ENCODE measurements at places on chromosomes 7 and 10. TPM values are rescaled to one million over a fixed set of nuclear protein-coding genes. Genes with fewer than 3 reads are reported as not detected.

DNA sequence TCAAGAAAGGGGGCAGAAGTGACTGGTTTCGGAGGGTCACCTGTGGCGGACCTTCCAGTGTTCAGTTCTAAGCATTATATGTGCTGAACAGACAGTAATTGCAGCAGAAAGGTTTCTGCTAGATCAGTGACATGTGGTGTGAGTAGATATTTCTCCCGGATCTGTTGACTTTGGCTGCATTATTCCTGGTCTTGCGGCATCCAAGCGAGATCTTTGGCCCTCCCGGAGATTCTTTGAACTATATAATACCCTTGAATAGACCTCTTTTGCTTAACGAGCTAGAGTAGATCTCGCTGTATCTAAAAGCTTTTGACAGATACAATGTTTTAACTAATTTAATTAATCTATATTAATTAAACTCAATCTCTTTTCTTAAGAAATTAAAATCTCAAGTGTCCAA is 99.8 kb downstream of the PTN start:
- H3K4me1 ChIP-seq, result no peaks in the 10 kb centered on the region
- H3K4me3 ChIP-seq, result no peak overlapping the region
- no peak overlapping the region for H3K27ac ChIP-seq
- DNase-seq, result no peak
- H3K27me3 ChIP-seq, result no peaks in the 10 kb centered on the region

- peaks cover 7% of the 10 kb centered on the region for H3K4me1 ChIP-seq
- no peak overlapping the region for H3K27ac ChIP-seq
- H3K4me3 ChIP-seq, result no peak overlapping the region
- no peaks in the 10 kb centered on the region for H3K36me3 ChIP-seq
- no peak for DNase-seq
- no peaks in the 10 kb centered on the region for H3K27me3 ChIP-seq
Observed at GRCh38 chr10:15035385-15036301, 8.1 kb upstream of the OLAH start.

- H3K36me3 ChIP-seq, result no peaks in the 10 kb centered on the region
- no peak overlapping the region for H3K27ac ChIP-seq
Observed at GRCh38 chr7:156019776-156020565, 207.7 kb upstream of the SHH start.

The ERVW-1 gene
- not detected for total RNA-seq

The RGR gene
- total RNA-seq, result not detected

GRCh38 chr7:118179191-118179590 is 4.8 kb upstream of the LSM8 start:
- peaks cover 8% of the 10 kb centered on the region for H3K36me3 ChIP-seq
- H3K27ac ChIP-seq, result no peak overlapping the region
- H3K4me3 ChIP-seq, result no peak overlapping the region

- H3K27me3 ChIP-seq, result peaks cover 8% of the 10 kb centered on the region
- no peaks in the 10 kb centered on the region for H3K36me3 ChIP-seq
- H3K4me1 ChIP-seq, result no peaks in the 10 kb centered on the region
- no peak for DNase-seq
- no peak overlapping the region for H3K27ac ChIP-seq
- no peak overlapping the region for H3K4me3 ChIP-seq
Observed at GRCh38 chr10:78435484-78436221, 402.0 kb downstream of the RPS24 start.

DNA sequence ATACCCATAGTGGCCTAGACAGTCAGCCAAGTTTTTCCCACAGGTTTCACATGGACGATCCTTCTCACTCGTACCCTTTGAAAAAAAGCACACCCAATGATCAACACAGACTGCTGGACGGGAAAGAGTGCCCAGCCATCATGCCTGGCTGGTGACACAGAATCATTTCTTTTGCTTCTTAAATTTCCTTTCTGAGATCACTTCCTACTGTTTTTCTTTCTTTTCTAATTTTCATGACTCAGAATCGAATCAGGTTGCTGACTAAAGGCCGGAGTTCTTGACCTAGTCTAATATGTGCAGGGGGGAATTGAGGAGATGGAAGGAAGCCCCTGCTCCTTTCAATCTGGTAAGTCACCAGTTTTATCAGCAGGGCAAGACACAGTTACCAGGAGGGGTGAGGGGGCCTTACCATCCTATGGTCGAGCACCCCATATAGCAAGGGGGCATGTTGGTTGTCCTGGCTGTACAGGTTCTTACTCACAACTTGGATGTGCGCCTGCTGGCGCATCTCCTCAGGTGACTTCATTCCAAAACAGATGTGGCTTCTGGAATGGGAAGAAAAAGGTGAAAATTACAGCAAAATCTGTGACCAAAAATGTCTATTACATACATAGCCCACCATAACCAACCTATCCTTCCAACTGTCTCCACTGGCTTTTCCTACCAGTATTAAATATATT is 3.5 kb downstream of the POLR3A start:
- DNase-seq, result no peak
- H3K4me3 ChIP-seq, result no peak overlapping the region
- no peaks in the 10 kb centered on the region for H3K27me3 ChIP-seq
- H3K4me1 ChIP-seq, result peaks cover 31% of the 10 kb centered on the region

The FLNC gene
- total RNA-seq, result not detected

The HOXA7 gene
- total RNA-seq, result not detected

DNA sequence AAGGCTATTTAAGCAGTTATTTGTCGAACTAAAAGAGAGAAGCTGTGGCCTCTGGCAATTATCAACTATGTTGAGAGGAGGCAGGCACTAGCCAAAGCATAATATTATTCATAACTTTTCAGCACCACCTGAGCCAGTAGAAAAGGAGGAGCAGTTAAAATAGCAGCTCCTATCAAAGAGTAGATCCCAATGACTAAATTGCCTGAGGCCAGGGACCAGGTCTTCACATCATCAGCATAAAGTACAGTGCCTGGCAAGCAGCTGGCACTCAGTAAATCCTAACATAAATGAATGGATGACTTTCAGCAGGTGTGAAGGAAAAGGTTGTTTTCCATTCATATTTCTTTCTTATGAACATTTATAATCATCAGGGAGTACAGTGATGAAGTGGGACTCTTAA is 309.0 kb upstream of the IMMP2L start:
- no peak overlapping the region for H3K4me3 ChIP-seq
- no peaks in the 10 kb centered on the region for H3K36me3 ChIP-seq
- no peak for DNase-seq
- no peak overlapping the region for H3K27ac ChIP-seq

DNA sequence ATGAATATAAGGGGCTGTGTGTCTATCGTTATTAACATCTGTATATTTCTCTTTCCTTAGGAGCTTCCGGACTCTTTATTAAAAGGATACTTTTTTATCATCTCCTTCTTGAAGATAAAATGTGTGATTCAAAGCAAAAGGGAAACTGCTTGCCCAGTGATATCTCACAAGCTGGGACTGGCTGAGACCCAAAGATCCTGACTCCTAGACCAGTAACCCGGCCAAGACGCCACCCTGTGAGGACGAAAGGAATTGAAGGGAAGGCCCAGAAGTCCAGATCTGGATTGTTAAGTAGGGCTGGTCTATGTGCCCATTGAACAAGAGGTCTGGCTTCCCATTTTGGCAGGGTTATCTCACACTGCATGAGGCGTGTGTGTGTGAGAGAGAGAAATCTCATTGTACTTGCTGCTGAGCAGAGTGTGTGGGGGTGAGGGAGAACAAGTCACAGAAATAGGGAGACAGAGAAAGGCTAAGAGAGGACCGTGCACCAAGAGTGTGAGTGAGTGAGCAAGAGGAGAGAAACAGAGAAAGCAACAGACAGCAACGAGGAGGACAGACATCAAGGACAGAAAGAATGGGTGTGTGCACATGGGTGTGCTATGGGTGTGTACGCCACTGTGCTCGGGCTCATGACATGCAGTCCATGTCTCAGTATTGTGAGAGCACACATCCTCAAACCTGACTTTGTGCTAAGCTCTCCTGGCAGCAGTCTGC is 75.4 kb downstream of the PLXNA4 start:
- no peaks in the 10 kb centered on the region for H3K36me3 ChIP-seq
- H3K4me3 ChIP-seq, result no peak overlapping the region

DNA sequence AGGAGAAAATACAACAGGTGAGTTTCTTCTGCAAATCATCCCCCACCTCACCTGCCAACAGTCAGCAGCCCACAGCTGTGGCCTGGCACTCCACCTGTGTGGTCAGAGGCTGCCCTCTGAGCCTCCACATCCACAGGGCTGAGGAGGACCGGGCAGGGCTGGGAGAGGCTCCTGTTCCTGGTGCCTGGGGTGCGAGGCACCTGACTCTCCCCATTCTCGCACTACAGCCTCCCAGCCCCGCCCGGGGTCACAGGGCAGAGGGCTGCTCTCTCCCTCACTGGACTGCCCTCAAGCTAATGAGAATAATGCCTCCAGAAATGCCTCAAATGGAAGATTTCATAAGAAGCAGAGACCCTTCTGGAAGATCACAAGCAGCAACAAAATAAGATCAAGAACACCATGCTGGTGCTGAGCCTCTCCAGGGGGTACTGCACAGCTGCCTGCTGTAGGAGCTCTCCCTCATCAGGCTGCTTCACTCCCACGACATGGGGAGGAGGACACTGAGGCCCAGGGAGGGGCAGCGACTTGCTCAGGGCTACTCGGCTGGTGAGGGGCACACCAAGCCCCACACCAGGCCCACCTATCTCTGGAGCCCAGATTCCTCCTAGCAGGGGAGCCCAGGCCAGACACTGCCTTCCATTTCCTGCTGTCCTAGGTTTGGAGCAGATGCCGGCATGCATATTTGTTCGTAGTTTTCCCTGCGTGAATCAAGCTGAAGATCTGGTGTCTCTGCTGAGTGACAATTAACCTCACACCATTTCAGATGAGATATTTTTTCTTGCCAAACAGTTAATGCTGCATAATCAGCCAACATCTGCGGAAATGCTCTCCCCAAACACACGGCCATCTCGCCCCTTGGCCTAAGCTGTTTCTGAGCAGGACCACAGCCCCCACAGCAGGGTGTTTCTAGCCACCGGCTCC is 76.5 kb downstream of the FAM53B start:
- peaks cover 47% of the 10 kb centered on the region for H3K4me1 ChIP-seq
- H3K4me3 ChIP-seq, result no peak overlapping the region
- peak overlapping the region; percentile 49 for H3K27ac ChIP-seq
- H3K36me3 ChIP-seq, result peaks cover 34% of the 10 kb centered on the region
- DNase-seq, result no peak

The INMT gene
- total RNA-seq, result 0.40 TPM

The CPN1 gene
- total RNA-seq, result not detected

DNA sequence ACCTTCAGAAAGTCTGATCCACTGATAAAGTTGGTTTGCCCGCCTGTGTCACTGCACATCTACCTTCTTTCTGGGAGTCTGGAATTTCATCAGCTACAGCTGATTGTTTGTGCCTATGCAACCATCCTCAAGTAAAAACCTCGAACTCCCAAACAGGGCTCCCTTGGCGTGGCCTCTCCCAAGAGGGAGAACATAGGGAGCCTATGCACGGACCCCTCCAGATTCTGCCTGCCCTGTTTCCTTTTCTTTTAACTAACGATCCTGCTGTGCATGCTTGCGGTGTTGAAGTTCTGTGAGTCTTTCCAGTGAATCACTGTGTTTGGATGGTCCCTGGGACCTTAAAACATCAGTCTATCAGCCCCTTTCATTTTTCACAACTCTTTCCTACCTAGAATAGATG is 226.9 kb upstream of the SEMA3D start:
- H3K36me3 ChIP-seq, result no peaks in the 10 kb centered on the region
- no peaks in the 10 kb centered on the region for H3K27me3 ChIP-seq
- no peak for DNase-seq
- H3K27ac ChIP-seq, result no peak overlapping the region
- no peak overlapping the region for H3K4me3 ChIP-seq

GRCh38 chr7:120567204-120567603 is 290.7 kb downstream of the TSPAN12 start:
- H3K4me3 ChIP-seq, result no peak overlapping the region
- H3K27ac ChIP-seq, result no peak overlapping the region
- H3K27me3 ChIP-seq, result no peaks in the 10 kb centered on the region
- no peaks in the 10 kb centered on the region for H3K4me1 ChIP-seq
- no peaks in the 10 kb centered on the region for H3K36me3 ChIP-seq
- DNase-seq, result no peak

DNA sequence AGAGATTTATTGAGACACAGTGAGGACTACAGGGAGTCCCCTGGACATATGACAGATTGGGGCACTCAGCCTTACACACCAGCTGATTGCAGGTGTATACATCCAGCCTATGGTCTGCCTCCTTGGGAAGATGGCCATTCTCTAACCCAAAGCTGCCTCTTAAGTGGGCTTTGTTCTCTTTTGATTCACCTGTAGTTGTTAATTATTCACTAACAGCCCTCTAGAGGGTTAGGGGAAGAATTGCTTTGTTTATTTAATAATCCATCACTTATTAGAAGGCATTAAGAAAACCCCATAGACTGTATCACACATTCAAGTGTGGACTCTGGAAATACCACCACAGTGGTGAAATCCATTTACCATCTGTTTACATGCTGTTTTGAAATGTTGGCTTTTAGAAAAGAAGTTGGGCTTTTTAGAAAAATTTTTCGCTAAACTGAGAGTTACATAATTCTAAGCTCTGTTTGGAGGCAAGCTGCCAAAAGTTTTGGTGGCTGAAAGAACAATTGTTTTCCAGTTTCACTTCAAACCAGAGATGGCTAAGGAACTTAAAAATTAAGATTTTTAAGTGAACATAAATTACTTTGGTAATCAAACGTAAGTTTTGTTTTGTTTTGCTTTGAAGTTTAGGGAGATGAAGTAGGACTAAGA is 379.1 kb downstream of the ADRA2A start:
- H3K4me1 ChIP-seq, result no peaks in the 10 kb centered on the region
- H3K27me3 ChIP-seq, result no peaks in the 10 kb centered on the region
- no peak for DNase-seq
- no peaks in the 10 kb centered on the region for H3K36me3 ChIP-seq
- H3K27ac ChIP-seq, result no peak overlapping the region
- no peak overlapping the region for H3K4me3 ChIP-seq

The TAS2R41 gene
- total RNA-seq, result not detected

The CUBN gene
- 0.81 TPM for total RNA-seq

The TMEM60 gene
- 25.0 TPM for total RNA-seq

GRCh38 chr7:101402081-101402779 is 39.6 kb downstream of the COL26A1 start:
- peaks cover 11% of the 10 kb centered on the region for H3K27me3 ChIP-seq
- no peak for DNase-seq
- no peak overlapping the region for H3K27ac ChIP-seq
- no peak overlapping the region for H3K4me3 ChIP-seq
- H3K4me1 ChIP-seq, result no peaks in the 10 kb centered on the region

The ARHGAP22 gene
- total RNA-seq, result not detected

The BMPR1A gene
- total RNA-seq, result 14.8 TPM

GRCh38 chr10:79130255-79130654 is 61.5 kb downstream of the ZMIZ1 start:
- DNase-seq, result no peak
- H3K36me3 ChIP-seq, result no peaks in the 10 kb centered on the region
- H3K27ac ChIP-seq, result no peak overlapping the region
- H3K27me3 ChIP-seq, result no peaks in the 10 kb centered on the region
- H3K4me3 ChIP-seq, result no peak overlapping the region

The CUEDC2 gene
- total RNA-seq, result 64.5 TPM

GRCh38 chr10:127909716-127910463 is 3.0 kb downstream of the PTPRE start:
- H3K27ac ChIP-seq, result no peak overlapping the region
- H3K27me3 ChIP-seq, result peaks cover 31% of the 10 kb centered on the region
- H3K4me3 ChIP-seq, result no peak overlapping the region
- no peak for DNase-seq

The DKK1 gene
- not detected for total RNA-seq

The FANK1 gene
- 0.63 TPM for total RNA-seq
